Smooth muscle cell of the umbilical artery (primary cell): ENCODE measurements at places on chromosomes 3 and 15. TPM values are rescaled to one million over a fixed set of nuclear protein-coding genes. Genes with fewer than 3 reads are reported as not detected.

Gene PCSK6
- 1.2 and 3.2 TPM in 2 replicates for total RNA-seq

Gene PLOD2
- 1,423 and 1,580 TPM in 2 replicates for total RNA-seq

Gene HIGD2B
- total RNA-seq, result not detected in 2 replicates

Gene FETUB
- total RNA-seq, result not detected in 2 replicates

Gene GXYLT2
- total RNA-seq, result 30.8 and 74.2 TPM in 2 replicates

Gene RBP2
- total RNA-seq, result not detected in 2 replicates

Gene SLC6A20
- not detected in 2 replicates for total RNA-seq

Gene FBXL22
- 0.59 and 0.69 TPM in 2 replicates for total RNA-seq

Gene CLASP2
- total RNA-seq, result 39.5 and 82.6 TPM in 2 replicates

Gene IMPG2
- total RNA-seq, result 0.28 and 0.59 TPM in 2 replicates

Gene SORD
- total RNA-seq, result 10.7 and 28.3 TPM in 2 replicates
